Mucosa of gallbladder (tissue), 1 donor: ENCODE measurements at places on chromosomes 2 and 18.

DNA sequence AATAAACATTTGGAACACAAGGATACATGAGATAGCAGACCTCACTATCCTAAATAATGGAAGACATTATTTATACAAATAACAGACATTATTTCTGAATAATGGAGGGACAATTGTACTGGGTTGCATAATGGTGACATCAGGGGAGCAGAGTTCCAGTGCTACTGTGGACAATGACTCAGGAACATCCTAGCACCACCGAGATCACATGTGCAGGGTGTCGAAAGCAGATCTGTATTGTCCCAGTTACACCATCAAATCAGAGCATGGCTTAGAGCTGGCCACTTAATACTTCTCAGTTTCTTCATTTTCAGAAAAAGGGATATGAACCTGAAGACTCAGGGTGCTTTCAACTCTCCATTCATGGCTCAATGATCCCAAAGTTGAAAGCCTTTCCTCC is 249.1 kb upstream of the RBMS1 start:
- no peak for DNase-seq

- DNase-seq: no peak
These were observed 26.8 kb upstream of the MC5R start for GRCh38 chr18:13797157-13797611.

- no peak for DNase-seq
These were observed 32.0 kb downstream of the XDH start for GRCh38 chr2:31382452-31383120.

DNA sequence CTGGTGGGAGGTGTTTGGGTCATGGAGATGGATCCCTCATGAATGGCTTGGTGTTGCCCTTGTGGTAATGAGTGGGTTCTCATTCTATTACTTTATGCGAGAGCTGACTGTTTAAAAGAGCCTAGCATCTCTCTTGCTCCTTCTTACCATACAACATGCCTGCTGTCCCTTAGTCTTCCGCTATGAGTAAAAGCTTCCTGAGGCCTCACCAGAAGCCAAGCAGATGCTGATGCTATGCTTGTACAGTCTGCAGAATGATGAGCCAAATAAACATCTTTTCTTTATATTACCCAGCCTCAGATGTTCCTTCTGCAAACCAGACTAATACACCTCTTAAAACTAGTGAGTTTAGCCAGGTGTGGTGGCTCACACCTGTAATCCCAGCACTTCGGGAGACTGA is 23.1 kb downstream of the EVA1A start:
- no peak for DNase-seq

- DNase-seq: no peak
These were observed 546.3 kb upstream of the ZEB2 start for GRCh38 chr2:145066151-145066661.

- DNase-seq: no peak
These were observed 4.0 kb downstream of the SERPINB13 start for GRCh38 chr18:63590966-63591695.

DNA sequence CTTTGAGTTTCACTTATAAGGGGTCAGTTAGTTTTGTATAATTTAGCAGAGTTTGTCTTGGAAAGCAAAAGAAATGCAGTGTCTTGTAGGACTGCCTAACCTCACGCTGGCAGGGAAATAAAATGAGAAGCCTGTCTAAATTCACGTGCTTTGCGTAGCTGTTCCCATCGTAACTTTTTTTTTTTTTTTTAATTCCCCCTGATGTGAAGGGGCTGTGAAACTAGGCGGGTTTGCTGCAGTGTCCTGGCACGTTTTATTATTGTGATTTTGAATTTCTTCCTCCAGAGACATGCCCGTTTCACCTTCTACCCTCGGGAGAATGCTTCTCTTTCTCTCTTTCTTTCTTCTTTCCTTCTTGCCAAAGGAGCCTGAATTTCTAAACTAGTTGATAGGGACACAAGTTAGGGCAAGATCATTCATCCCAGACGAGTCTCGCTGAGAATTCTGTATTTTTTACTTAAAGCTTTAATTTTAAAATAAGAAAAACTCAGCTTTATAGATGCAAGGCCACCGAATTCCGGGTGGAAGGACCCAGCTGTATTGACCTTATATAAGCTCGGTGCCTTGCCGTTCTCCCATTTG is 2.3 kb downstream of the MEIS1 start:
- no peak for DNase-seq

DNA sequence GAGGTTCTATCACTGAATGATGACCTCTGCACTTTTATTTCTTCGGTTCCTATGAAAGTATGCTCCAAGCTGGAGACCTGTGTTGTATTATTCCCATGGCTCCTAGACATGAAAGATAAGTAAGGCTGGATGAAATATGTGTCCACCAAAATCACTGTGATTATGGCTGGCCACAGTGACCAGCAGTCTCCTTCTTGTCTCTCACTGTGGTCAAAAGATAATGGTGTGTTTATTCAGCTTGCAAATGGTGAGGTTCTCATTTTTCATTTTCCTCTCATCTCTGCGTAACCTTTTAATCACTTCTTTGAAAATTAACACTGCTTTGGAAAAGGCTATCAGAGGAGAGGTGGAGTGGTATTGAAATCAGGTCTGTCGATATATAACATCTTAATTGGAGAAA is 107.8 kb upstream of the DAPL1 start:
- no peak for DNase-seq

GRCh38 chr18:79458131-79458838 is 62.6 kb downstream of the NFATC1 start:
- peak; percentile 58 for DNase-seq

GRCh38 chr2:222268311-222268990 is 30.3 kb downstream of the PAX3 start:
- DNase-seq: no peak

- DNase-seq: no peak
These were observed 80.4 kb downstream of the CTAGE1 start for GRCh38 chr18:22337306-22337705.

DNA sequence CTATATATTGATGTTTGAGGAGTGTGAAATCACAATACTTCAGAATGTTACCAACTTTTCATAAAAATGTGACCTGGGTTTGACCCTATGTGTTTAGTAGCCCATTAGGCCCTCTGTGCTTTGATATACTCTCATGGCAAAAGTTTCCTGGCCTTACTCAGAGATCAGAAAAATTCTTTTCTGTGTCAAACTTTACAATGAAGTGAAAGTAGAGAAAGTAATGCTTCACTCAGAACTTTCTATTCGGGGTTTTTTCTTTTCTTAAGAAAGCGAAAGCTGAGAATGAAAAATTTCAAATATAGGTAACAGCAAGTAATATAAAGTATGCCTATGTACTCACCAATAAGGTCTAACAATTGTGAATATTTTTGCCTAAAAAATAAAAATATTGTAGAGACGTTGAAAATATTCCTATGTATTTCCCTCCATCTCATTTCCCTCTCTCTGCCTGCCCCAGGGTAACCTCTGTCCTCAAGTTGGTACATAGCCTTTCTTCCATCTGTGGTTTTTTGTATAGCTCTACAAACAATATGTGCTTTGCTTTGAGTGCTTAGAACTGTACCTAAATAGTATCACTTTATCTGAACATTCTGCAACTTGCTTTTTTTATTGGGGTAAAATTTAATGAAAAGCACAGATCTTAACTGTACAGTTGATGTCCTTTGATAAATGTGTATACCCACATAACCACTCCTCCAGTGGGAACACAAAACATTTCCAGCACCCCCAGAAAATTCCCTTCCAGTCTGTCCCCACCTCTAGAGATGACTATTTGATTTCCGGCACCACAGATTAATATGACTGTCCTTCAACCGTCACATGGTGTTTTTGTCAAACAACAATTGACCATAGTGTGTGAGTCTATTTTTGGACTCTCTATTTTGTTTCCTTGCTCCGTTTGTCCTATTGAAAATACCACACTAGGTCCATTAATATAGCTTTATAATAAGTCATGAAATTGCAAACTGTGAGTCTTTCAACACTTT is 10.3 kb upstream of the ACKR3 start:
- DNase-seq: no peak

- DNase-seq: no peak
These were observed 837.4 kb downstream of the LRRTM4 start for GRCh38 chr2:76684756-76685155.

DNA sequence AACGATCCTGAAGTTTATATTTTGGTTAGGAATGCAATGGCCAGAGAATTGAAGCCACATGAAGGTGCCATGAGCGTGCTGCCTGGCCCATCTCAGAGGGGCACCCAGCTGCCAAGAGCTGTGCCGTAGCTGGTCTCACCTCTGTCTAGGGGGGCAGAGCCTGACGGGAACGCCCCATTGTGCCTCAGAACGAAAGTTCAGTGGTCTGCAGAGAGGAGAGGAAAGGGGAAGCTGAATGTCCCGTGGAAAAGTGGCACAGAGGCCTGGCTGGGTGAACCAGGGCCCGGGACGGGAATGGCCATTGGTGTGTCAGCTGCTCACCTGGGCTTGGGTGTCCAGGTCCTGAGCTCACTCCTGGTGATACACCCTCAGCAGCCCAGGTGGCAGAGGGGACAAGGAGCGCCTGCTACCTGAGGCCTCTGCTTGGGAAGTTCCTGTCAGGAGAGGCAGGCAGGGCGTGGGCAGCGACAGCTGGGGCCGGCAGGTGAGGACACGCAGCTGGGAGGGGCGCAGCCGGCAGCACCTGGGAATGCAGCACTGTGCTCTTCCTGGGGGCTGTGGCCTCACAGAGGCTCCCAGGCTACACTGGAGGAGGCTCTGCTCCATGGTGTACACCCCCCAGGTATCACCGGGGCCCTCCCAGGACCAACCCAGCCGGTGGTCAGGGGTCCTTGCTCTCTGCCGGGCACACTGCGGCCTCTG is 67.3 kb downstream of the PARD6G start:
- no peak for DNase-seq

DNA sequence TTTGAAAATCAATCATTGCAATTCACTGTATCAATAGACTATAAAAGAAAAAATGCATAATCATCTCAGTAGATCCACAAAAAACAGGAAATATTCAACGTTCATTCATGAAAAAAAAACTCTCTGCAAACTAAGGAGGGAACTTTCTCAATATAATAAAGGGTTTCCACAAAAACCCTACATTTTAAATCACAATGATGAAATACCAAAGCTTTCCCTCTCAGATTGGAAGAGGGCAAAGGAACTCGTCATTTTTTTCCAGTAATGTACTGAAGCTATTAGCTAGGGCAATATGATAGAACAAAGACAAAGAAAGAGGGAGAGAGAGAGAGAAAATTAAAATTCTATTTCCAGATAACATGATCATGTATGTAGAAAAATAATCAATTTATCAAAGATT is 167.1 kb upstream of the RBMS1 start:
- DNase-seq: no peak

- DNase-seq: no peak
These were observed 84.2 kb downstream of the NCKAP5 start for GRCh38 chr2:133484106-133484505.

GRCh38 chr18:67553437-67553836 is 36.9 kb upstream of the DSEL start:
- DNase-seq: no peak

DNA sequence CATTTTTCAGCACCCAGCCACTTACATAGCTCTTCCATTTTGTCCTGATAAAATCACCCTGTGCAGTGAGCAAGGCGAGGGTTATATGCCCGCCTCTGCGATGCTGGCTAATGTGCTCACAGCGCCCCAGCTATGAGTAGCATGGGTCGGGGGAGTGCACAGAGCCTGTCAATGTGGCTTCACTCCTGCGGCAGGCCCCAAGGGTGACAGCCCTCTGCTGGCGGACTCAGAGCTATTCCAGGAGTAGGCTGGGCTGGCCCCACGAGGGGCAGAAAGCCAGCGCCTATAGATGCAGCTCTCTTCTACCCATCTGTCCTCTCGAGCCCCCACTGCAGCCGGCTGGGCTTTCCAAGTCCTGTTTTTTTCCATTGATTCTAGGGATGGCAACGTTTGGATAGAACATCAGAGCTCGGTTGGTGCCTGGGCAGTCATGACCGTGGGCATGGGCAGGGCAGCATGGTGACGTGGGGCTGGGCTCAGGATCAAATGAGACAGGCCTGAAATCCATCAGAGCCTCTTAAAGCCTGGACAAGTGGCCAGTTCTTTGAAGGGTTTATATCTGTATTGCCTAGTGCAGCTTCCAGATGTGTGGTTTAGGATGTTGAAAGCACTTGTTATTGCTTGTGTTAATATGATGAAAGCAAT is 134.7 kb downstream of the MCFD2 start:
- DNase-seq: no peak

DNA sequence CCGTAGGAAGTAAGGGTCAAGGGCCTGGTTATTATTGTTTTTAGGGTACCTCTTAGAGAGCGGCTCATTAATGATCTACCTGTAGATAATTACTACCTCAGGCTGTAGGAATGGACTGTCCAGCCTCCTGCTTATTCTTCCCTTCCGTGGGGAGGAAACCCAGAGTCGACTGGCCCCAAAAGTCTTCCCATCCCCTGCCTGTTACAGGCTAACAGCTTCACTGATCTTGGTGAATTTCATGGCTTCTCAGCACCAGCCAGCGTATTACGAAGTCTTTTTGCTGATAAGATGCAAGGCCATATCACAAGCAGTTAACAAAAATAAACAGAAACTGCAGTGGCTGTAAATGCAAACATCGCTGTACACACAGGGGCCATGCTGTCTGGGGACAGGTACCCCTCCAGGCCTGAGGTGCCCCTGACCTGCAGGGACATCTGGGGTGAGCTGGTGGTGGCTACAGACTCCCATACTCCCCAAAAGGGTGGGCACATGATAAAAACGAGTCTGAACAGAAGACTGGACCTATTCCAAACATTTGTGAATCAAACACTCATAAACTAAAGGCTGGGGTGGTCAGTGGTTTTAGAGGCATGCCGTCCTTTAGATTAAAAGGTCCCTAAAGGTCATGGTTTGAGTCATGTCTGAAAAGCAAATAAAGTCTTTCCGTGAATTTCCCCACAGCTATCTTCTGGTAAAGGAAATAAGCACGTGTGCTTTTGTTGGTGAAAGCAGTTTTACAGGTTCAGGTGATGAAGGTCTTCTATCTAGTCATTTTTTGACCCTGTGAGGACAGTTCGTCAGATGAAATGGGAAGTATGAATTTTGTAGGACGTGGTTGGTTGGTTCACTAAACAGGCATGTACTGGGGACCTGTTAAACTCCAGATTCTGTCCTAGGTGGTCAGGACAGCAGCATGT is 36.7 kb downstream of the TTC39C start:
- DNase-seq: no peak
